ENCODE measurements at places on chromosomes 1 and 21. TPM values are rescaled to one million over a fixed set of nuclear protein-coding genes. Genes with fewer than 3 reads are reported as not detected.

Gene FCMR
- 45.5 TPM for total RNA-seq

Gene ELAVL4
- total RNA-seq: not detected

Gene PLA2G2A
- total RNA-seq: not detected

DNA sequence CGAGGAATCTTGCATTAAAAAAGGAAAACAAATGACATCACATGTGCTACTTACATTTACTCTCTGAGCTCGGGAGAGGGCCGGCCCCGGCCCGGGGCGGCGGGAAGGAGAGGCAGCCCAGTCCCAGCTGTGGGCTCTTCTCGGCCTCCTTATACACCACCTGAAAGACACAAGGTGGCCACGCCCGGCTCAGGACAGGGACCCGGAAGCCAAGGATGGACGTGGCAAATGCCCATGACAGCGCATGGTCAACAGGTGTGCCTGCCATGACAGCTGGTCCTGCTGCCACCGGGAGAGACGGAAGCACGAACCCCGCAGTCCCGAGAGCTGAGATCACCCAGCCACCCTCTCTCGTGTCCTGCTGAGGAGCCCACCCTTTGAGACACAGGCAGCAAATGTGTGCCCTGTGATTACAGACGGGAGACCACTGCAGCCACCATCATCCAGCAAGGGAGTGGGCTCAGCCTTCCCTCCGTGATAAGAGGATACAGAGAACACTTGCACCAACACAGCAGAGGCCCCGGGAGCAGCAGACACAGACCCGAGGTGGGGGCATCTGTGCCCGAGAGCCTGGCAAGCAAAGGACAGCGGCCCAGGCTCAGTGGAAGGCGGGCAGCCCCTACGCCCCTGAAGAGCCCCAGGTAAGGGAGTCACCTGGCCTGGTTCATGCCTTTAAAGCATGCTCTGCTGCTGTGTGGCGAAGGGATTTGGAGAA, 8.7 kb downstream of the TPRG1L start:
- DNase-seq: no peak

- no peak for DNase-seq
These were observed 136.0 kb downstream of the HLX start for GRCh38 chr1:221015159-221015790.

DNA sequence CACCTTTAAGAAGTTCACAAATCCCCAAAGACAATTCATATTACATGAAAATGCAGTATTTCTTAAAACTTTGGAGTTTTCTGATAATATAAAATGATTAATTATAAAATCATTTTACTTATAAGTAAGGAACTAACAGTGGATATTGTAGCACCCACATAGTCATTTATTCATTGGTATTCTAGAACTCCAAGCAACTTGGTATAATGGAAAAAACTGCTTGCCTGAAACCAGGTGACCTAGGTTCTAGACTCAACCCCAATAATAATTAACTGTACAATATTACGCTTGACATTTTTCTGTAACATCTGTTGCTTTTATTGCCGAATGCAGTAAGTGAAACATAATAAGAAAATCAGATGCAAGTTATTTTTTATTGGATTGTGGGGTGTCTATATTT, 2.4 kb downstream of the PLA2G4A start:
- no peak for DNase-seq

GRCh38 chr1:203388683-203389082, 37.8 kb upstream of the FMOD start:
- DNase-seq: no peak

DNA sequence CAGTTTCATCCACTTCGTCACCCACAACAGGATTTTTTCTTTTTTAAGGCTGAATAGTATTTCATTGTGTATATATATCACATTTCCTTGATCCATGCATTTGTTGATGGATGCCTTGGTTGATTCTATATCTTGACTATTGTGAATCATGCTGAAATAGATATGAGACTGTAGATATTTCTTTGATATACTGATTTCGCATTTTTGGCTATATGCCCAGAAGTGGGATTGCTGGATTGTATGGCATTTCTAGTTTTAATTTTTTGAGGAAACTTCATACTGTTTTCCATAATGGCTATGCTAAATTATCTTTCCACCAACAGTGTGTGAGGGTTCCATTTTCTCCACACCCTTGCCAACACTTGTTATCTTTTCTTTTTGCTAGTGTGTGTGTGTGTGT, 5.0 kb downstream of the GUCA2B start:
- no peak for DNase-seq

GRCh38 chr1:52368383-52369172, 2.6 kb upstream of the CC2D1B start:
- DNase-seq: peak; percentile 74

DNA sequence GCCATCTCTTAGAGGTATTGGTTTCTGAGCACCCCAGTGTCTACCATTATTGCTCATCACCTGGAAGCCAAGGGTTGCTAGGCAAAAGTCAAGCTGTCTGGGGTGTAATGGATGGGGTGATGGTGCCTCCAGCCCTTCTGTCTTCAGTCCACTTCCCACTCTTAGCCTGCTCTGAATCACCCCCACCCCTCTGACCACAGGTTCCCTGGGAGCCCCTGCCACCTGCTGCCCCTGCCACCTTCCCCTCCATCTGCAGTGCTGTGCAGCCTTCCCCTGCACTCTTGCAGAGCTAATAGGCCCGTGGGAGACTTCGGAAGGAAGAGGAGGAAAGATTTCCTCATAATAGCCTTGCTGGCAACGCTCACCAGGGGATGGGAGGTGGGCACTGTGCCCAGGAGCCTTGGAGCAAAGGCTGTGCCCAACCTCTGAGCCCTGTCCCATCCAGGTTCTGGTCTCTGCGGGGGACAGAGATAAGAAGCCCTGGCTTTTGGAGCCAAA, 35.5 kb downstream of the CAPN2 start:
- DNase-seq: no peak

- no peak for DNase-seq
These were observed 10.1 kb downstream of the NEK7 start for GRCh38 chr1:198166900-198167299.

DNA sequence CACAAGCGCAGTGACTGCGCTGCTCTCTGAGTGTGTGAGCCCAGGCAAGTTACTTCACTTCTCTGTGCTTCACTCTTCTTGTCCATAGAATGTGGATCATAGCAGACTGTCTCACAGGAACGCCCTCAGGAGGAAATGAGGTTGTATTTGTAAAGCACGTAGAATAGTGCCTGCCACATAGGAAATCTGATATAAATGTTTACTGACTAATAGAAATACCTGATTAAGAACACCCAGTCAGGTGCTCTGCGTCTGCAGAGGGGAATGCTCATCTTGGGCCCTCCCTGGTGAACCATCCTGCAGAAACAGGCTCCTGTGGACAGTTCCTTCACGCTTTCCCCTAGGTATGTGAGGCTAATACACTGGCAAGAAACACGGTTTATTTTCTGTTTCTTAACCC, 100.3 kb downstream of the BEND5 start:
- no peak for DNase-seq

DNA sequence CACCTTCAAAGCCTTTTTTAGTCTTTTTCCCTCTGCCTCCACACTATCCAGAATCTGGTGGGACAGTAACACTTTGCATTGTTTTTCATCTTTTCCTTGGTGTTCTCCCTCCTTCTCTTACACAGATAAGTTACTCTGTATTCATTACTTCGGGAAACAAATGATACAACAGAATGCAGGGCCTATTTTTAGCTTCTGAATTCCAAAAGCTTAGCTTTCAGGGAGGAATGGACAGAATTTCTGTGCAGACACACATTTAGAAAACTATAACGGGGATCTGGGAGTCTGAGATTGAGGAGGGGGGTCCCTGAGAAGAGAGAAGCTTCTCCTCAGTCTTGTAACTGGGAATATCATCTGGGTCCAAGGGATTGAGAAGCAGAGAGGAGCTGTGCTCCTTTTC, 3.5 kb upstream of the STK40 start:
- DNase-seq: no peak

GRCh38 chr21:34900376-34900775, 148.7 kb downstream of the RUNX1 start:
- DNase-seq: no peak

GRCh38 chr1:171081763-171082201, 8.9 kb upstream of the FMO3 start:
- DNase-seq: no peak

GRCh38 chr21:38333301-38334272, 76.8 kb downstream of the KCNJ15 start:
- DNase-seq: no peak

DNA sequence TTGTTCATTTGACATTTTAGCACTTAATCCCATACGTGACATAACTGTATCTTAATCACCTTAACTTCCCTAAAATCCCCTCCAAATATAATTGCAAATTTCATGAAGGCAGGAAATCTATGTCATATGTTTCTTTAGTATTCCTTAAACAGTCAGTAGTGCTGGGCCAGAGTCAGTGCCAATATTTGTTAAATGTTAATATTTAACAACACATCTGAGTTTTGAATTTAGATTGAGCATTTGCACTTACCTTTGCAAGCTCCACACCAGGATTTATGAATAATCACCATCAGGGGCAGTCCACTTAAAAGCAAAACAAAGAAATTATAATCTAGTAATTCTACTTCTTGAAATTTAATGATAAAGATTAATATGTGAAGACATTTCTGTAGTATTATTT, 5.3 kb downstream of the KTI12 start:
- DNase-seq: no peak

- DNase-seq: peak; percentile 73
These were observed at the start of gene DISC1 for GRCh38 chr1:231626535-231626950. Gene DISC1 (plus strand): TSS chr1:231626790. CDS start chr1:231626868, 78 bp downstream.

DNA sequence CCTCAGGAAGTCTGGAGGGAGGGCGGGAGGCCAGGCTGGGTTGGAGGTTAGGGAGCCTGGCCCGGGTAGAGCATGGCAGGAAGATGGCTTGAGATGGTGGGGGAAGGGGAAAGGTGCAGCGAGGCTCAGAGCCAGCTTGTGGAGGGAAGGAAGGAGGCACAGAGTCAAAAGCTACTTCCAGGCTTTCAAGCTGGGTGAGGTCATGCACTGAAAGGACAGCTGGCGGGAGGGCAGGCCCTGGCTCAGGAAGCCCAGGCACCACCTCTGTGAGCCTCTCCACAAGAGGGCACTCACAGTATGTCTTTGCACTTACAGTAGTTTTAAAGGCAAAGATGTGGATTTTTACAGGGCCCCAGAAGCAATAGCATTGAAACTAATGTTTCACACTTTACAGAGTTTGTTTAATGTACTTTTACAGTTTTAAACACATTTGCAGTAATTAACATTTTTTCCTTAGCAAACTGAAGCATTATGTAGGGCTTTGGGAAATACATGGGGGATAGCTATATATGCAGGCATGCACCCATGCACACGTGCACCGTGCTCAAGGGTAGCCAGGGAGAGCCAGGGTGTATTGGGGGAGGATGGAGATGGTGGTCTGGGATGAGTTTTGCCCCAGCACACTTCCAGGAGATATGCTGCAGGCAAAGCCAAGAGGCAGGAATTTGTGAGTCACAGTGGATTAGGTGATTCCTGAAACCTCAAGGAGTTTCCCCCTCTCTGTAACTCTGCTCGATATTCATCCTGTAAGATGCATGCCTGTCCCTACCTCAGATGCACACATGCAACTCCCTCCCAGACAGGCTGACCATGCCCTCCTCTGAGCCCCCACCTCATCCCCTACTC, 6.1 kb upstream of the ADAM15 start:
- DNase-seq: peak; percentile 61

GRCh38 chr21:30800605-30801004, 12.5 kb downstream of the KRTAP8-1 start:
- no peak for DNase-seq

DNA sequence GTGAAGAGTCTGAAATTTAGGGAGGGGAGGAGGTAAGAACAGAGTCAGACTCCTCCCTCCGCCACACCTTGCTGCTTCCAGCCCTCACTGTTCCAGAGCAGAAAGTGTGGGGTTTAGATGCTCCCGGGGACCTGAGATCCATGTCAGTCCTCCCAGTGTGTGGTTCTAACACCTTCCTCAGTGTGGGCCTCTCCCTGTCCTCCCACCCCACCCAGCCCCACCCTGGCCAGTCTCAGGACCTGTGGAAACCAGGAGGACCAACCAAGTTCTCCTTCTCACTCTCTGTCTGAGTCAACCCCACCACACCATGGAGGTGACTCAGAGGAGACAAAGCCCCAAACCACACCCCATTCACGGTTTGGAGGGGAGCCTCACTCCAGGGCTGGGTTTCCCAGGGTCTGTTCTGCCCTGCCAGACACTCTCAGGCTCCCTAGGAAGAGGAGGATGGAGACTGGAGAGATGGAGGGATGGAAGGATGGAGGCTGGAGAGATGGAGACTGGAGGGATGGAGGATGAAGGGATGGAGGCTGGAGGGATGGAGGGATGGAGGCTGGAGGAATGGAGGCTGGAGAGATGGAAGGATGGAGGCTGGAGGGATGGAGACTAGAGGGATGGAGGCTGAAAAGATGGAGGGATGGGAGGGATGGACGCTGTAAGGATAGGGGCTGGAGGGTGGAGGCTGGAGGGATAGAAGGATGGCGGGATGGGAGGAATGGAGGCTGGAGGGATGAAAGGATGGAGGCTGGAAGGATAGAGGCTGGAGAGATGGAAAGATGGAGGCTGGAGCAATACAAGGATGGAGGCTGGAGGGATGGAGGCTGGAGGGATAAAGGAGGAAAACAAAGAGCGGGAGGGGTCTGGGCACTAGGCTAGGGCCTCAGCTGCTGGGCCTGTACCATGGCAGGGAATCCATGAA, 100.9 kb upstream of the RUNX3 start:
- DNase-seq: peak; percentile 87

DNA sequence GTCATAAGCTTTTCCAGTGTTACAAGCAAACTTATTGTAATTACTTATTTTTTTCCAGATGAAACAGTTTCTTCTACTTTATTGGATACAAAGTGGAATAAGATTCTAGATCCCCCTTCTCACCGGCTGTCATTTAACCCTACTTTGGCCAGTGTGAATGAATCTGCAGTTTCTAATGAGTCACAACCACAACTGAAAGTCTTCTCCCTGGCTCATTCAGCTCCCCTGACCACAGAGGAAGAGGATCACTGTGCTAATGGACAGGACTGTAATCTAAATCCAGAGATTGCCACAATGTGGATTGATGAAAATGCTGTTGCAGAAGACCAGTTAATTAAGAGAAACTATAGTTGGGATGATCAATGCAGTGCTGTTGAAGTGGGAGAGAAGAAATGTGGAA, 95.5 kb downstream of the ZFYVE9 start:
- no peak for DNase-seq

DNA sequence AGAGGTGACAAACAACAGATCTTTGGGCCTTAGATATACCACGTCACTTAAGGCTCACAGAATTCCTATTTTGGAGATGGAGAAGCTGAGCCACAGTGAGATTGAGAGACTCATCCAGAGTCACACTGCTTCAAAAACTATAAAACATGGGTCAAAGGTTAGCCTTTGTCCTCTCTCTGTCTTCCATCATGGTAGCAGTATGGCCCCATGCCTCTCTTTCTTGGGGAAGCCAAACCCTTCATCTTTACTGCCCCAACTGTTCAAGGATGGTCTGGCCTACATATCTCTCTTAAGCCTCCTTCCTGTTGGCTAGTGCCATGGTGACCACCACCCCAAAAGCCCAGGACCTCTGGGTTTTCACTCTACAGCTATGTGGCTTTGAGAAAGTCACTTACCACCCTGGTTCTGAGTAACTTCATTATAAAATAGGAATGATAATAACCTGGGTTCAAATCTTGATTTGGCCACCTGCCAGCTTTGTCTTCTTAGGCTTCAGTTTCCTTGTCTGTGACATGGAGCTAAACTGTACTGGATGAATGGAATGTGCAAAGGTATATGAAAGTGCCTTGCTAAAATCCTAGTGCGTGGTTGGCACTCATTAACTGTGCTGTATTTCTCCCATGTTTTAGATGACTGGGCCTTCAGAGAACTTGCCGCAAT, 85.9 kb upstream of the JUN start:
- no peak for DNase-seq

GRCh38 chr1:199301472-199302217, 662.8 kb downstream of the PTPRC start:
- no peak for DNase-seq

GRCh38 chr1:202805886-202806844, 2.1 kb downstream of the KDM5B start:
- no peak for DNase-seq

All from activated naive CD8-positive, alpha-beta T cell treated with anti-CD3 and anti-CD28 coated beads for 36 hours (primary cell).